Stimulated activated CD8-positive, alpha-beta memory T cell treated with anti-CD3 and anti-CD28 coated beads, Interleukin-15, amount 100 ng/mL, for 24 hours (primary cell): ENCODE measurements at places on chromosomes 6 and 20.

- no peak for DNase-seq
These were observed 13.6 kb upstream of the WFDC8 start for GRCh38 chr20:45592574-45593189.

DNA sequence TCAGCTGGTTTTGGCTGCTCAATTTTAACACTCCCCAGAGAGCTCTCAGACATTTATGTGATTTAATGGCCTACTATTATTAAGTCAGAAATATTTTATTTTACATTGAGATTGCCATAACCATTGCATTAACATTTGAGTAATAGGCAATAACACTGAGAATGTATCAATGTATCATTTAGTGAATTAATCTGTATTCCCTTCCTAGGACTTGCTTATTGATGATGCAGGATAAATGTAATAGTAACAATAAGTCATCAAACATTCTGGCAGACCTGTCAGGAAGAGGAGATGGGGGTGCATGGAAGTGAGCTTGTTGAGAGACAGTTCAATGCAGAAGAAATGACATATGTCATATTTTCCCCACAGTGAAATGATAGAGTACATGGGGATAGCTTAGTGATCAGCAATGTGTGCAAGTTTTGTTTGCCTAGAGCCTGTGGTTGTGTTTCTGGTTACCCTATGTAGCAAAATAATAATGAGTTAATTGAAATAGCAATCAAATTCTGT, 458.9 kb downstream of the EYS start:
- DNase-seq = no peak

- DNase-seq = no peak
These were observed 18.6 kb downstream of the DSE start for GRCh38 chr6:116389357-116389756.

GRCh38 chr6:158654498-158654897, 4.6 kb downstream of the SYTL3 start:
- no peak for DNase-seq

DNA sequence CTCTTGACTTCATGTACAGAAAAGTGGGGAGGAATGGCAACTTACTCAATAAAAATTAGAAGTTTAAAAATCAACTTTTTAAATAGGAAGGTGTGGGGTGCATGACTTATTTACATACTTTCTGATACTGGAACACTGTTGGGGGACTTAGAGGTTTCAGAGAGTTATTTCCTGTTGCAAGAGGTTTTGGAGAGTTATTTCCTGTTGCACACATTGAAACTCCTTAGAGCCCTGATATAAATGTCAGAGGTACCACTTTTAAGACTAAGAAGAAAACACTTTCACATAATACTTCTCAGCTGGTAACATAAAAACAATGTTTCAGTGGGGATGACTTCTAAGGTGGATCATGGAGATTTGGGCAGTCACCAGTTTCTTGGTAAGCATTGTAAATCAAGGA, 579.9 kb downstream of the MMUT start:
- no peak for DNase-seq

GRCh38 chr6:10266061-10266460, 148.8 kb downstream of the TFAP2A start:
- DNase-seq = no peak

- no peak for DNase-seq
These were observed 4.0 kb downstream of the SIM1 start for GRCh38 chr6:100460650-100461204.

- DNase-seq = no peak
These were observed 2.9 kb upstream of the HIVEP2 start for GRCh38 chr6:142947714-142948480.

DNA sequence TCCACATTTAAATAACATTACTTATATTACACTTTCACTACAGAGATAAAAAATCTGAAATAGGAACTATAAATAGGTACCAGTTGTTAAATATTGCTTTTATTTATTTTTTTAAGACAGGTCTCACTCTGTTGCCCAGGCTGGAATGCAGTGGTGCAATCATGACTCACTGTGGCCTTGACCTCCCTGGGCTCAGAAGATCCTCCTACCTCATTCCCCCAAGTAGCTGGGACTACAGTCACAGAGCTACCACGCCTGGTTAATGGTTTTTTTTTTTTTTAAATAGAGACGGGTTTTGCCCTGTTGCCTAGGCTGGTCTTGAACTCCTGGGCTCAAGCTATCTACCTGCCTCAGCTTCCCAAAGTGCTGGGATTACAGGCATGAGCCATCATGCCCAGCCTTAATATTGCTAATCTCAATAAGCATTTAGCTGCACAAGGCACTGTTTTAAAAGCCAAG, 17.3 kb downstream of the EEF1E1 start:
- no peak for DNase-seq

DNA sequence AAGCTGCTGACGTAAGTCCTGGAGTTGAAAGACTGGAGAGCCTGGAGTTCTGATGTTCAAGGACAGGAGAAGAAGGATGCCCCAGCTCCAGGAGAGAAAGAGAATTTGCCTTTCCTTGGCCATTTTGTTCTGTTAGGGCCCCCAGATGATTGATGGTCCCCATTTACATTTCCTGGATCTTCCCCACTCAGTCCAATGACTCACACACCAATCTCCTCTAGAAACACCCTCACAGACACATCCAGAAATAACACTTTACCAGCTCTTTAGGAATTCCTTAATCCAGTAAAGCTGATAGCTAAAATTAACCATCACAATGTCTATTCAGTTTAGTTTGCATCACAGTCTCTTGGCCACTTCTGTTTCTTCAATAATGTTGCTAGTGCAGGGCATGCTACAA, 260.2 kb upstream of the IRAK1BP1 start:
- no peak for DNase-seq

DNA sequence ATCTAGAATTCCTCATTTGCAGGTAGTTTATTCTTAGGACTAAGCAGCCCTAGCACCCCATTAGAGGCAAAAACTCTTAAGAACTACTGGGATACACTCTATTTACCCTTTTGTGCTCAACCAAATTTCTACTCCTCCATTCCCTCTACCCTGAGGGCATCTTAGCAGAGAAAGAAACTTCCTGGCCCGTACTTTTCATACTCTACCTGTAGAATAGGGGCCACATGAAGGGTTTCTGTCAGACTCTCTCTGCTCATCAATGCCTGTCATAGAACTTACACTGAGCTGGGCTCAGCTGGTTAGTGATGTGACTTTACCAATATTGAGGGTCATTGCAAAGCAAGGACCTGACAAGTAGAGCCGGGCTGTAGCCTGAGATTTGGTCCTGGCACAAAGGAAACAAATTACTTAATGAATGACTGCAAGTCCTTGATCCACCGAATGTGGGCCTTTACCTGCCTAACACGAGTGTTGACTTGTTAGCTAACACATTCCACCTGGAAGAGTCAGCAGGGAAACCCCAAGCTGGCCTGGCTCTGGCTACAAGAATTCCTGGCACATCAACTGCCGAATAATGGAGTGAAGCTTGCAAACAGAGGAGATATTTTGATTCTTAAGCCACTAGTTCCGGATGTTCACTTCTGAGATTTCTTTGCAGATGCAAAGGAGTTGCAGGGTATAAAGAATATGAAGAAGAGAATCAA, 280.5 kb upstream of the JAG1 start:
- no peak for DNase-seq

- no peak for DNase-seq
These were observed 208.8 kb downstream of the RNF144B start for GRCh38 chr6:18595774-18596530.

DNA sequence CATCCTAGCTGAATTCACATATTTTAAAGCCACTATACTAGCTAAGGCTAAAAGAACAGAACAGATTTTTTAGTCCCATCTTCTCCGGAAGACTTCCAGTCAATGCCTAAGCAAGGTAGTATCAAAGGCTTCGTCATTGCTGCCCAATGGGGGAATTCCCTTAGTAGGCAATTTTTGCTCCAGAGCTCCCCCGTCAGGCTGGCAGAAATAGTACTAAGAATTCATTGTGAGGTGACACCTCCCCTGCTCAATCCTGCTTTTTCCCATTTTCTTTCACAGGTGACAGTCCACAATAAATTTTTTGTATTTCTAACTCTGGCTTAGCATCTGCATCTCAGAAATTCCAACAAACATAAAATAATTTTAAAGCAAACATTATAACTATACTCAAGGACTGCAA, 52.8 kb upstream of the SRSF6 start:
- DNase-seq = no peak

GRCh38 chr6:110960014-110960390, 1.5 kb downstream of the GTF3C6 start:
- DNase-seq = no peak
